K562 (cell line): ENCODE measurements at places on chromosomes 2 and 18. TPM values are rescaled to one million over a fixed set of nuclear protein-coding genes. Genes with fewer than 3 reads are reported as not detected.

AOX1 gene
- total RNA-seq: 0.55 and 0.69 TPM in 2 replicates

ASIC4 gene
- total RNA-seq: 13.5 and 14.7 TPM in 2 replicates

PMS1 gene
- total RNA-seq: 24.7 and 31.5 TPM in 2 replicates

TMEM237 gene
- total RNA-seq: 13.5 and 14.3 TPM in 2 replicates

SERPINB10 gene
- not detected in 2 replicates for total RNA-seq

FIGN gene
- 0.02 TPM in 2 replicates for total RNA-seq

MYO1B gene
- total RNA-seq: 0.25 and 0.33 TPM in 2 replicates

OSBPL6 gene
- total RNA-seq: 12.6 TPM in 2 replicates

CAVIN2 gene
- total RNA-seq: 70.5 and 74.6 TPM in 2 replicates

IL1R2 gene
- 0.13 TPM in 1 of 2 replicates, not detected in the other for total RNA-seq

PAIP2B gene
- total RNA-seq: 0.29 and 0.38 TPM in 2 replicates

FBXO15 gene
- total RNA-seq: 0.29 and 0.58 TPM in 2 replicates

FARSB gene
- 50.5 and 52.0 TPM in 2 replicates for total RNA-seq
